ENCODE measurements at places on chromosomes 2 and 18.

DNA sequence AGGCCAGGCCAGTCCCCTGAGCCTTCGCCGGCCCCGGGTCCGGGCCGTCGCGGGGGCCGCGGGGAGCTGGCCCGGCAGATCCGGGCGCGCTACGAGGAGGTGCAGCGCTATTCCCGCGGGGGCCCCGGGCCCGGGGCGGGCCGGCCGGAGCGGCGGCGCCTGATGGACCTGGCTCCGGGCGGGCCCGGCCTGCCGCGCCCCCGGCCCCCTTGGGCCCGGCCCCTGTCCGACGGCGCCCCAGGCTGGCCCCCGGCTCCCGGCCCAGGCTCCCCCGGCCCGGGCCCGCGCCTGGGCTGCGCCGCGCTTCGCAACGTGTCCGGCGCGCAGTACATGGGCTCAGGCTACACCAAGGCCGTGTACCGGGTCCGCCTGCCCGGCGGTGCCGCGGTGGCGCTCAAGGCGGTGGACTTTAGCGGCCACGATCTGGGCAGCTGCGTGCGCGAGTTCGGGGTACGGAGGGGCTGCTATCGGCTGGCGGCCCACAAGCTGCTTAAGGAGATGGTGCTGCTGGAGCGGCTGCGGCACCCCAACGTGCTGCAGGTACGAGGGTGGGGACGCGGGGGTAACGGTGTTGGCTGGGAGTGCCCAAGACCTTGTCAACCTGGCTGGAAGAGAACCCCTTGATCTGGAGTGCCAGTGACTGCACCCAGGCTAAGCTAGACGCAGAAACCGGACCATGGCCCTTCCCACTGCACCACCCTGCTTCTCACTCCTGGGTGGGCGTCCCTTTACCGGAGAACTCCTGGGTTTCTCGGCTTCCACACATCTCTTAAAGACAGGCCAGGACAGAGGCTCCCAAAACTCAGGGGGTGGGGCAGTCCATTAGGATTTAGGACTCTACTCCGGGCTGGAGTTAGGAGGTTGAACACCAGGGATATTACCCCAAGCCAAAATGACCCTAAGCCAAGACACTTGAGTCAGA is 739 bp downstream of the PKDCC start:
- peak; percentile 4 for DNase-seq

- no peak for DNase-seq
These were observed 95.4 kb upstream of the FZD7 start for GRCh38 chr2:201938156-201938775.

- DNase-seq, result no peak
These were observed 74.1 kb upstream of the FOSL2 start for GRCh38 chr2:28318462-28319117.

DNA sequence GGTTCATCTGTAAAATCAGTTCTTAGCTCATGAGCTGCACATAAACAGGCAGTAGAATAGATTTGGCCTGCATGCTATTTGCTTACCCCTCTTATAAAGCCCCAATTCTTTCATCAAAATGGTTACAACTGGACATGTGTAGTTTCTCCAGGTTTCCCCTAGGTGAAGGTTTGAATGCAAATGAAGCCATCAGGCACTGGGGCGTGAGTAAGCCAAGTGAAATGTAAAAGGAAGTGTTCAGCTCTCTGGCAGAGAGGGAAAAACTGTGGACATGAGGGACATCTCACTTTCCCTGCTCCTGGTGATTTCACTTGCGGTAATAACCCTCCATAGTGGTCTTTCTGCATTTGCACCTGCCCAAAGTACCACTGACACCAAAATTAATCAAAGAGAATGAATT is 1402.3 kb upstream of the LRRTM1 start:
- DNase-seq, result no peak

- DNase-seq, result peak; percentile 66
These were observed 56.8 kb downstream of the SRD5A2 start for GRCh38 chr2:31523871-31524492.

- DNase-seq, result no peak
These were observed 332.7 kb upstream of the SMIM21 start for GRCh38 chr18:75760208-75760607.

- no peak for DNase-seq
These were observed 47.5 kb downstream of the EML4 start for GRCh38 chr2:42216694-42217093.

- DNase-seq, result no peak
These were observed 306.1 kb downstream of the CPS1 start for GRCh38 chr2:210862283-210863065.

DNA sequence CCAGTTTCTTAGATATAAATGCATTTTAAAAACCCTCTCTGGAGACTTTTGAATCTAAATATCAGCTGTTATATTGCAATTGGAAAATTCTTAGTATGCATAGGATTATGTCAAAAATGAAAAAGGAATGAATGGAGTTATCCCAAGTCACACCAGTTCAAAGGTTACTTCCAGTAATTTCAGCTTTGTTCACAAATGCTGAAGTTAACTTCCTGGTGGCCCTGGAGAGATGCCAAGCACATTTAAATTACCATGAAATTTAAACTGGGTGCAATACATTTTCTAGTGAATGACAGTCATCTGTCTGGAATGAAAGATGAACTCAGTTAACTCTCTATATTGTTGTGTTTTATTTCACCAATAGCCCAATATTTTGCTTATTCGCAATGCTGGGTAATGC is 753.9 kb downstream of the SUCLG1 start:
- DNase-seq, result no peak

DNA sequence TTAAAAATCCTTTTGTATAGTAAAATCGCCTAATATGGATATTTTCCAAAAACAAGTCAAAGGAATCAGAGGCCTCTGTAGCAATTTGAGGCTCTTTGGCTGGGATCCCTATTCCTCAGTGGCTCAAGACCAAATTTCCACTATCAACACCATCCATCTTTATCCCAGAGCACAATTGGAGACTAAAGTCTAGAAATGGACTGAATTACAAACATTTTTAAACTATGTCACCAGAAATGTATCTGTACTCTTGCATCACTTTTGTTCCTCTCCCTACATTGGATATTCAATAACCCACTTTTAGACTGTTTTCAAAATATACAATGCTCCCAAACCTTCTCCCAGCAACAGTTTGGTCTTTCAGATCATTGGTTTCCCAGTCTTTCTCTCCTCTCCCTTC is 140.4 kb upstream of the KLHL29 start:
- no peak for DNase-seq
